Kasumi-1 (cell line): ENCODE measurements at places on chromosomes 5 and 9.

DNA sequence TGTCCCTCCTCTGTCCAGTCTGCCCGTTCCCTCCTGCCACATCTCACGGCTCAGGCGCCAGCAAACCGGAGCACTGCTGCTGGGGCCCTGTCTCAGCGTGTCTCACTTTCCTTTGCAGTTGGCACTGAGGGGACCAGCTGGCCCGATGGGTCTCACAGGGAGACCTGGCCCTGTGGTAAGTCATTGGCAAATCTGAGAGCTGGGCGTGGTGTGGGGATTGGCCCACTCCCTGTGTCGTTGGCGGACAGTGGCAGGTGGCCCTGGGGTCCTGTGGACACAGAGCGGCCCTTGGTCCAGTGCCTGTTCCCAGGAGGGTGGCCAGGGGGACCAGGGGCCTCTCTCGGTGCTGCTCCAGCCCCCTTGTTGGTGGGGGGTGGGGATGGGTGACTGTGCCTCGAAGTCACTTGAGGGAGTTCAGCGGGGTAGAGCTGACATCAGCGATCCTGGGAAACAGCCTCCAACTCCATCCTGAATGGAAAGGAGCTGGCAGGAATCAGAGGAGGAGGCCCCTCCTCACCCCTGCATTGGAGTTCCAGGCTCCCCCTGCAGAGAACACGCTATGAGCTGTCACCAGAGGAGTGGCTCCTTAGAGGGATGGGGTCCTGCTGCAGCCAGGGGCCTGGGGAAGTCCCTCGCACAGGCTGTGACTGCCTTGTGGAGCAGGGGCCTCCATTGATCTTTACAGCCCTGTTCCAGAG lies 111.0 kb downstream of the COL5A1 start:
- DNase-seq = no peak

GRCh38 chr9:35942286-35942685 lies 15.7 kb downstream of the OR2S2 start:
- no peak for DNase-seq

DNA sequence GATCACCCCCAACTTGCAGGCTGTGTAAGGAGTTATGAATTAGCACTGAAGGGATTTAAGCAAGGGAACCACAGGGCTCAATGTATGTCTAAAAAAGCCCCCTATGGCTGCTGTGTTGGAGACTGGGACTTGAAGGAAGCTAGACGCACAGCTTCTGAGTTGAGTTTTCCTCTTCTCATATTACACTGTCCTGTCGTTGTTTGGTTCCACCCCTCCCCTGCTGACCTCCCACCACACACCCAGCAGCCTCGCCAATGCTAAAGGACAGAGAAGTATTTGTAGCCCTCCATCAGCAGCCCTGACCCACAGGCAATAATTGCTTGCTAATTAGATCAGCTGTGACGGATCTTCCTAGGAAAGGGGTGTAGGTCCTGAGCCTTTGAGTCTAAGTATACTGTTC lies 15.1 kb upstream of the CARTPT start:
- no peak for DNase-seq

GRCh38 chr5:34525761-34526160 lies 130.4 kb upstream of the RAI14 start:
- no peak for DNase-seq

GRCh38 chr5:132001647-132002561 lies 9.6 kb downstream of the ACSL6 start:
- DNase-seq = no peak
